ENCODE measurements at places on chromosomes 3 and 15. TPM values are rescaled to one million over a fixed set of nuclear protein-coding genes. Genes with fewer than 3 reads are reported as not detected.

DNA sequence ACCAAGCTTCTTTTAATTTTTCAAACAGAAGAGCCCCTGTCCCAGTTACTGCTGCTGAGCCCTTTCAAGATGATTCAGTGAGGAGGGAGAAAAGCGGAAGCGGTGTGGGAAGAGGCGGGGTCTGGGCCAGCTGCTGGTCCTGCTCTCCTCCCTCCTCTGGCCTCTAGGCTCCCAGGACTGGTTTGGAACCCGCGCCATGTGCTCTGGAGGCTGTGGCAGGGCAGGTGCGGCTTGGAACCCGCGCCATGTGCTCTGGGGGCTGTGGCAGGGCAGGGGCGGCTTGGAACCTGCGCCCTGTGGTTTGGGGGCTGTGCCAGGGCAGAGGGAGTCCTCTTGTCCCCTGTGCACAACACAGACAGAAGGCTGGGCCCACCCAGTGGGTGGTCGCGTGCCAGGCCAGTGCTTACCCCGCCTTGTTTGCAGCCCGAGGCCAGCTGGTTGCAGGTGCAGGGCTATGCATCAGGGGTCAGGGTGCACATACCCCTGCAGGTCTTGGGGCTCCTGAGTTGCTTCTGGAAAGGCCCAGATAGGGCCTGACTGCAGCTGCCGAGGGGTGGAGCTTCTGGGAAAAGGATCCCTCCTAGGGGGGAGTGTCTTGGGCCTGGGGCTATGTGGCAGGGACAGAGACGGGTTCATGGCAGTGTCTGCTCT, 12.2 kb downstream of the ALG1L2 start:
- peak; percentile 27 for DNase-seq

DNA sequence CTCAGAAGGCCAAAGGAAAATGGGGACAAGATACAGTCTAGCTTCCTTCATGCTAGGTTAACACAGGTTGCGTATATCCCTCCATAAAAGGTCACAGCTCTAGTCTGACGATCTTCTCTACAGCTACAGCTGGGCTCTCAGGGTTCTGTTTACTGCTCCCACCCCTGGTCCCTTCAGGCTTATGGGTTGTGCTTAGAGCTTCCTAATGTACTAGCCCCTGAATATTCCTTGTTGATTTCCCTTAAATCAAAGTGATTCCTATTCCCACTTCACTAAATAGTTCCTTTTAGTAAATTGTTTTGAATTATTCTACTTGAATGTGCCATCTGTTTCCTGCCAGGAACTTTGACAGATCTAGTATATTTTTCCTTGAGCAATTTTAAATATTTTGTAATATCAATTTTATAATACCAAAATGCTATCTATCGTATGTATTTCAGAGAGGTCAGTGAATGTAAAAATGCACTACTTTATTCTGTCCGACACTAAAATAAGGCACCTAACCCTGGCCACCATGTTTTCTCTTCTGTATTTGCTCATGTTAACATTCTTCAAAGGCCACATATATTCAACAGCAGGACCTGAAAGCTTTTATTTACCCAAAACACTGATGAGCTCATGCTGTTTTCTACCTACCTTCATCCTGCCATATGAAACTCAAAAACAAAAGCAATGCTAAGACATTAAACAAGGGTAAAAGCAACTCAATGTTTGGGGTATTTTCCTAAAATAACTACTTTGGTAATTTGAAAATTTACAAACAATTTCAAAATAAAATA, 92.8 kb upstream of the TGFBR2 start:
- no peak for DNase-seq

DNA sequence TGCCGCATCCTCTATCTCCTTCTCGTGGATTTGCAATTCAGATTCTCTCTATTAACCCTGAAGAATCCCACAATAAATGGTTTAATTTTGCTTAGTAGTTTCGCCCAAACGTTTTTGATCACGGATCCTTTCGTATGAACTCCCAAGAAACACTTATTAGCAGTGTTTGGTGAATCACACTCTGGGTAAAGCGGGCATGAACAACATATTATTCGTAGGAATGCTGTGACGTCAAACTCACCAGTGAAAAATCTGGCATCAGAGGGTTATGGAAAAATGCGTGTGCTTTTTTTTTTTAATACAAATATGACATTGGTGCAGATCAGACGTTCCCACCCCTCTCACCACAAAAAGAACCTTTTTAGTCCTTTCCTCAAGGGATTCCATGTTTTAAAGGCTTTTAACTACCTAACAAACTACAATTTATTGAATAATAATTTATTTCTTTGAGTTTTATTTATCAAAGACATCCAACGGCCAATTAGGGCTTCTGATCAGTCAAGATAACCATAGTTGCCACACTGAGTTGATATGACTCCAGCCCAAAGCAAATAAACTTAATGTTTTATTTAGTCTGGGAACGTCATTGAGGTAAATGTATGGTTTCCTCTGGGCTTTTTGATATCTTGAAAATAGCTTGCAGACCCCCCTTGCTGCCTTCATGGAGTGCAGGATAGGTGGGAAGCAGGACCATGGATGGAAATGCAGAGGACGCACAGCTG, 45.5 kb upstream of the CGNL1 start:
- DNase-seq, result peak; percentile 40

DNA sequence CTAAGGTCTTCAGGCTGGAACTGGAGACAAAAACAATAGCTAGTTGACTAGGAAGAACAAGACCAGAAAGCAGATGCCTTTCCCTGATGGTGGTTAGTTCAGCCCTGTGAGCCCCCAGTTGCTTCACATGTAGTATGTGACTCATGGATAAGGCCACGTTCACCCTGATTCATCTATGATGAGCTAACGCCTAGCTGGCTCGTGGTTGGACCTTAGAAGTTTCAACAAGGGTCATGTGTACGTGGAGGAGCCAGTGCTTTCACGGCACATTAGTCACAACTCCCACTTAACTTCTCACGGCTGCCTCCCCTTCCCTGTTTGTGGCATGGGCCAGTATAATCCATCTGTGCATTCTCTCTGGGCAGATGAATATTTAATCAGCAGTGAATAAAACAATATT, 20.6 kb downstream of the COL8A1 start:
- DNase-seq, result peak; percentile 99

- DNase-seq, result no peak
These were observed 2.8 kb downstream of the SCAANT1 start for GRCh38 chr3:63909431-63909830.

DNA sequence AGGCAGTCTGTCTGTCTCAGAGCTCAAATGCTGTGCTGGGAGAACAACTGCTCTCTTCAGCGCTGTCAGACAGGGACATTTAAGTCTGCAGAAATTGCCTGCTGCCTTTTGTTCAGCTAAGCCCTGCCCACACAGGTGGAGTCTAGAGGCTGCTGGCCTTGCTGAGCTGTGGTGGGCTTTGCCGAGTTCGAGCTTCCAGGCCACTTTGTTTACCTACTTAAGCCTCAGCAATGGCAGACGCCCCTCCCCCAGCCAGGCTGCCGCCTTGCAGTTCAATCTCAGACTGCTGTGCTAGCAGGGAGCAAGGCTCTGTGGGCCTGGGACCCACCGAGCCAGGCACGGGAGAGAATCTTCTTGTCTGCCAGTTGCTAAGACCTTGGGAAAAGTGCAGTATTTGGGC, 25.0 kb upstream of the RPP14 start:
- no peak for DNase-seq

CHDH gene
- total RNA-seq, result not detected

CD276 gene
- 72.2 TPM for total RNA-seq
